NCI-H524 (cell line): ENCODE measurements at places on chromosomes 5 and 9.

DNA sequence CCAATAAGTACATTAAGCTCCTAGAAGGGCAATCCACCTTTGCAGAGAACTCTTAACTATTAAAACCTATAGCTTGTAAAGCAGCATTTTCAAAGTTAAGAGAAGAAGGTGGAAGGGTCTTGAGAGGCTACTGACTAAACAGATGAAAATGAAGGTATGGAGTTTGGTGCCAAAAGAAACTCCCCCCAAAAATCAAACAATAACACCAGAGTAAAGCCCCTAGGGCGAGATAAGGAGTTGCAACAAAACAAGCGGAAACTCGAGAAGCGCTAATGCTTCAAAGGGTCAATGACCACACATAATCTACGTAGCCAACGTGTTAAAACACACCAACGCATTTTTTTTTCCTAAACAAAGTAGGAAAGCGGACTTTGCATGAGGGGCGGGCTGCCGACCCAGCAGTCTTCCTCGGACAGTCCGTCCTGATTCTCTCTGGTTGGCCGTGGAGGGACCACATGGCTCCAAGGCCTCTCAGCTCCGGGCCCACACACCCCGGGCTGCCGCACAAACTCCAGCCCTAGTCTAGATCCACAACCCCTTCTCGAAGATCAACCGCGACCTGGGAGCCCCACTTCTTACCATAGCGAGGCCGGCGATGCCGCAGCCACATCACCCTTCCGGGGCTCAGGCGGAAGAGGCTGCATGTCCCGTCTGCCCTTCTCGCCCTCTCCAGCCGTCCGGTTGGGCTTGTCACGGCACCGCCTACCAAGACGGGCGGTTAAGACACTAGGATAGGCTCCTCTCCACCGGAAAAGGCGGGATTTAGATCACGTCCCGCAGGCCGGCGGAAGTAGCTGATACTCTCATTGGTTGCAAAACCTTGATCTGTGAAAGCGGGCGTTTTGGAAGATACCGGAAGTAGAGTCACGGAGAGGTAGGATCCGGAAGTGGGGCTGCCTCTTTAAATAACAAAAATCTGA is at the start of the genes TMEM167A and XRCC4:
Gene TMEM167A (minus strand): TSS at position 653 of the 920 bp plus-strand sequence. CDS start 71 bp downstream, at position 582.
Gene XRCC4 (plus strand): TSS at position 806 of the 920 bp plus-strand sequence. CDS start 27,373 bp downstream, outside the sequence.
- peak; percentile 94 for DNase-seq

DNA sequence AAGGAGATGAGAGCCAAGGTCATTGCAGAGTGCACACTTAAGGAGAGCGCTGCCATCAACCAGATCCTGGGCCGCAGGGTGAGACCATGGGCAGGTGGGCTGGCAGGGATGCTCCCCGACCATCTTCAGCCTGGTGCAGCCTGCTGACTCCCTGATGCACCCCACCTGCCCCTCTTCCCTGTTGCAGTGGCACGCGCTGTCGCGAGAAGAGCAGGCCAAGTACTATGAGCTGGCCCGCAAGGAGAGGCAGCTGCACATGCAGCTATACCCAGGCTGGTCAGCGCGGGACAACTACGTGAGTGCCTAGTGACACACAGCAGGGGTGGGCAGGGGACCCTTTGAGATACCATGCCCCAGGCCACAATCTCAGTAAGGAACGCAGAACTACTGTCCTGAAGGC is 28.3 kb downstream of the TCF7 start:
- DNase-seq: no peak

GRCh38 chr5:64685866-64686265 is 4.4 kb upstream of the SHISAL2B start:
- DNase-seq: no peak

DNA sequence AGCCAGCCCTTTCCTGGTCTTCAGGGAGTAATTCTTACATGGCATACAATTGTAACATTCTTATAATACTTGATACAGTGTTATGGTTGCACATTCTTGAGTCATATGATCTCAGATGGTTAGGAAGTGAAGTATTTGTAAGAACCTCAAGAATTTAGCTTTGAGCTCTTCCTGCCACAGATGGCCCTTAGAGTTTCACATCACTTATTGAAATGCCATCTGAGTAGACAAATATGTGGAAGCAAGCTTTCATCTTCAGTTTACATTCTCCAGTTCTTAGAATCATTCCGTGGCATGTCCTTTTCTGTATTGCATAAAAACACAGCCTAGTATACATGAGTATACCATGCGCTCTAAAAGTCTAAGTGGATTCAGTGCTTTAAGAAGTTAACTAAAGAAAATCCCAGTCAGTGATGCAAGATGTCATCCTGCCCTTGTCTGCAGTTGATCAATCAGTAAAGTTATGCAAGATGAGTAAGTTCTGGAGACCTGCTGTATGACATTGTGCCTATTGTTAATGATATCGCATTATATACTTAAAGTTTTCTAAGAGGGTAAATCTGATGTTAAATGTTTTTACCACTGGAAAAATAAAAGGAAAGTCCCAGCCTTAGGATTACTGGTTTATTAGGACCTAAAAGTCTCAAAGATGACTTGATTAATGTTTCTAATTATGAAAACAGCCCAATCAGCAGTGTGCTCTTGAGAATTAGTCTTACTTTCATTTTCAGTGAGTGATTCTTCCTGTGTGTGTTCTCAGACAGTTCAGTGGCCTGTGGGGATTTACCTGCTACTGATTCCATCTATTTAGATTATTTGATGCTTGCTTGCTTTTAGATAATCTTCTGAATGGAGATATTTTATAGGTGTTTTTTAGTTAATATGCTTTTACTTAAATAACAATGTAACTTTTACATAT is 29.4 kb downstream of the RHOBTB3 start:
- no peak for DNase-seq

GRCh38 chr9:18237776-18238175 is 236.2 kb upstream of the ADAMTSL1 start:
- no peak for DNase-seq

- no peak for DNase-seq
These were observed 52.1 kb downstream of the MVB12B start for GRCh38 chr9:126378761-126379160.

DNA sequence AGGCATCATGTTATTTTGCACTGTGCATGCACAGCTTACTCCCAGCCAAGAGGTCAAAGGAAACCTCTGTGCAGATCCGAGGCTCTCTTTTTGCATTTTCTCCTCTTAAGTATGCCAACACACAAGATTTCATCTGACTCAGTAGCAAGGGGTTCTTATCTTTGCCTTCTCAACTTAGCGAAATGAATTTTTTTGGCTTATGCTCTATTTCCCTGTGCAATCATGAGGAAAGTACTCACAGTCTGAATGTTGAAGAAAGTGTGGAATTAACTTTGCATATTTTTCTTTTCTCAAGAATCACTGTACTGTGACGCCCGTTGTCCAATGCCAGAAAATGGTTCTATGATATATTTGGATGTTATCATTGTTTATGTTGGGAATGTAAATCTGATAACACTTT is 173.5 kb upstream of the FBXL7 start:
- DNase-seq: no peak

DNA sequence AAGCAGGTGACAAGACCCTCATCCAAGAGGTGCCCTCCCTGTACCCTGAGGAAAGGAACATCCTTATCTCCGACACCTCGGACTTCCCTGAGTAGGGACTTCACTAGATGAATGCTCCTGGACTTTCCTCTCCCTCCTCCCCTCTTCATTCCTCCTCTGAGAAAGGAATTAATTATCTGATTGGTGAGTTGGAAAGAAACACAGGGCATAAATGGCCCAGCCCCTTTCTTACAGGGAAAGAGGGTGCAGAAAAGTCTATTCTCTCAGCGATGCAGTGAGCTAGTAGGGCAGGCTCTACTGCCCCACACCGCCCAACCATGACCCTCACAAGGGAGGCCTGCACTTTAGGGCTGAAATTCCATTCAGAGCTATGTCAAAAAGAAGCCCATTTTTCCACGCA is 87.5 kb downstream of the TTC39B start:
- DNase-seq: no peak

- no peak for DNase-seq
These were observed 13.5 kb upstream of the FREM1 start for GRCh38 chr9:14923701-14924100.

- DNase-seq: peak; percentile 61
These were observed 129.6 kb downstream of the KCNIP1 start for GRCh38 chr5:170633235-170634081.

GRCh38 chr5:177526791-177527190 is 10.0 kb upstream of the DDX41 start:
- DNase-seq: no peak

GRCh38 chr9:98083061-98083501 is 26.5 kb downstream of the NANS start:
- no peak for DNase-seq

- no peak for DNase-seq
These were observed 813 bp upstream of the AGTPBP1 start for GRCh38 chr9:85742597-85742936.

DNA sequence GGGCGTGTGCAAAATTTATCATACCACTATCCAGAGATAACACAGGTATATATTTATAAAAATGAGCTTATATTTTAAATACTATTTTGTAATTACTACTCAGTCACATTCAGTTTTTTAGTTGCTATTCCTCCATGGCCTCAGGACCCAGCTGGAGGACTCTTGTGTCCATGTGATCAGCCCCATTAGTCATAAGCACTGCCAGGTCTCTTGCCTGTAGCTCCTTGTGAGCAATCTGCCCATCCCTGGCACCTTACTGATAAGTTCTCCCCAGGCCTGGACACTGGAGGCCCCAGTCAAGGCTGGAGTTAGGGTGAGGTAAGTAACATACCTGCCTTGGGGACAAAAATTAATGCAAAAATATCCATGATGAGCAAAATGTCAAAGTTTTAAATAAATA is 29.5 kb upstream of the ADRB2 start:
- DNase-seq: no peak

DNA sequence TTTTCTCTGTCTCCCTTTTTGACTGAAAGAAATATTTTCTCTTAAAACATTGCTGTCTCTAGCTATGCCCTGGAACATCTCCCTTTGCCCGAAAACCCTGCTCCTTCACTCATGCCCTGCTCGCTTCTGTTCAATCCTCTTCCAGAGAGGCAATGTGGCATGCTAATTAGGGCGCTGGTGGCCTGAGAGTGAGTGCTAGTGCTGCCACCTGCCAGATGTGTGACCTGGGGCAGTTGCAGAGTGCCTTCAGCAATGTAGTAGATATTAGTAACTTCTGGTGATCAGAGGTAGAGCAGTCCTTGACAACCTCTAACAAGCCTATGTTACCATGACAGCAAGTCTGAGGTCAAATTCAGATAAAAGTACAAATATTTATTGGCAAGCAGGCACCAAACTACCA is 119.5 kb upstream of the OSMR start:
- peak; percentile 15 for DNase-seq

GRCh38 chr9:123251741-123252140 is 16.6 kb downstream of the STRBP start:
- DNase-seq: peak; percentile 27

GRCh38 chr5:73964352-73964865 is 338.4 kb downstream of the ARHGEF28 start:
- DNase-seq: no peak

GRCh38 chr5:150624334-150625163 is 15.9 kb upstream of the SYNPO start:
- peak; percentile 44 for DNase-seq

DNA sequence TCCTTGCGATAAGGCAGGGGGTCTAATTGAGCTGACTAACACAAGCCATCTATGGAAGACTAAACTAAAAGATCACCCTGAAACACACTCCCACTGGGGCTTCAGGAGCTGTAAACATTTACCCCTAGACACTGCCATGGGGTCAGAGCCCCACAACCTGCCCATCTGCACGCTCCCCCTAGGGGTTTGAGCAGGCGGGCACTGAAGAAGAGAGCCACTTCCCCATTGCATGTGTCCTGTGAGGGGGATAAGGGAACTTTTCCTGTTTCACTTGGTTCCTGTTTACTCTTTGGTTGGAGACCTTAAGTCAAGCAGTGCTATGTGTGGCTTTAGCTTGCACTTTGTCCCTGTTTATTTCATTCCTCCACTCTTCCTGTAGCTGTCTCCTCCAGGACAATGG is 1929.5 kb upstream of the CDH9 start:
- no peak for DNase-seq

- DNase-seq: no peak
These were observed 131.2 kb upstream of the PLCXD3 start for GRCh38 chr5:41641621-41642020.

DNA sequence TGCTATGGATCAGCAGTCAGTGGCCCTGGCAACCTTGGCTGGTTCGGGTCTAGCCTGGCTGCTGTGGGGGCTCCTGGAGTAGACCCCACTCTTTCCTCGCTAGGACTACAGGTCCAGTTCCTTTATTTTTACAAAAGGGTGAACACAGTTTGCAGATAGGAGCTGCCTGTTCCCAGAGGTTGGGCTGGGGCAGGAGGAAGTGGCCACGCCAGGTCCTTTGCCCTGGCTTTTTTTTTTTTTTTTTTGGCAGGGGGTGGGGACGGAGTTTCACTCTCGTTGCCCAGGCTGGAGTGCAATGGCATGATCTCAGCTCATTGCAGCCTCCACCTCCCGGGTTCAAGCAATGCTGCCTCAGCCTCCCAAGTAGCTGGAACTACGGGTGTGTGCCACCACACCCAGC is 7.9 kb downstream of the SLC2A6 start:
- no peak for DNase-seq

DNA sequence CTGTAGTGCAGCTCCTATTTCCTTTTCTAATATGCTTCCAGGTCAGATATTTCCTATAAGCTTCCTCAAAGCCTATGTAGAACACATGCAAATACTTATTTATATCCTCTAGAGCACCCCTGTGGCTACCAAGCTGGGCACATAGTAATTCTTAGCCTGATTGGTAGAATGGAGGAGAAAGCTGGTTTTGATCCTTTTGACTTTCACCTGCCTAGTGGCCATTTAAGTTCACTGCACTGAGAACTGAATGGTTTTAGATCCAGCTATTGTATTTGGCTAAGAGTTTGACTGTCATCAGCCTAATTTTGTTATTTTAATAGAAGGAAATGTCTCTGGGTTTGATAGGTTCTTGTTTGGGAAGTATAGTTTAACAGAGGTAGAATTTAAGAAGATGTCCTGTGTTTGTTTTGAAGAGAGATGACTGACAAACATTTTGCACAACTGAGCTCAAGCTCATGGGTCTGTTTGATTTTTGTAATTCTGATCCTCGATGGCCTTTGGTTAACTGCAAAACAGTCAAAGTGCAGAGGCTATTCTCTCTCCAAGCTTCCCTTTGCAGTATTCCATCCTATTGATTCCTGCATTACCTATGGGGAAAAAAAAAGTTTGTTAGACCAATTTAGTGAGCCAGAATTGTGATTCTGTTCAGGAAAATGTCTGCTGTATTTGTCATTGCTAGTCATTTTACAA is 85.4 kb downstream of the KCNN2 start:
- DNase-seq: peak; percentile 21

- DNase-seq: no peak
These were observed 80.1 kb upstream of the SH3PXD2B start for GRCh38 chr5:172534229-172535107.

DNA sequence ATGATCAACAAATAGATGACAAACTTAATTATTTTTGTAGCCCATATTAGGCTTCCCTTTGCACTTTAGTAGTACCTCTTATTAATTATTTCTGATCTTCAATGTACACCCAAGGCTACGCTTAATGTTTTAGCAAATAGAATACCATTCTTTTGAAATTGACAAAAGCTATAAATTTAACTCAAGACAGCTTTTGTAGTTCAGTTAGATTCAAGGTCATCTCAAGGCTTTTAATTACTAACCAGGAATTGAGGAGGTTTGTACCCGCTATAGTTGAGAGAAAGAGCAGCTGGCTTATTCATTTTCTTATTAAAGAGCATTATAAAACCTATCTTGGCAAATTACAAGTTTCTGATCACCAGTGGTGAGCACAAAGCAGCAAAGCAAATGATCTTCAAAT is 15.1 kb downstream of the NR6A1 start:
- no peak for DNase-seq

- no peak for DNase-seq
These were observed 4.9 kb upstream of the SPATA31C2 start for GRCh38 chr9:88143179-88143578.

- DNase-seq: peak; percentile 26
These were observed at the start of gene INPP5E for GRCh38 chr9:136439481-136440408. TSS of gene INPP5E (minus strand) at chr9:136439845. CDS start at chr9:136439419, 426 bp downstream.
